ENCODE measurements at places on chromosomes 1 and 21. TPM values are rescaled to one million over a fixed set of nuclear protein-coding genes. Genes with fewer than 3 reads are reported as not detected.

Gene FAM43B
- total RNA-seq, result not detected

Gene CSMD2
- total RNA-seq, result not detected

Gene LGR6
- not detected for total RNA-seq

Gene PLA2G2D
- not detected for total RNA-seq

Gene CD55
- total RNA-seq, result 85.5 TPM

Gene ADAM30
- not detected for total RNA-seq

Gene FNBP1L
- not detected for total RNA-seq

Gene GBP6
- total RNA-seq, result 0.16 TPM

Gene PLPPR4
- not detected for total RNA-seq

- H3K4me1 ChIP-seq, result peaks cover 16% of the 10 kb centered on the region
- H3K36me3 ChIP-seq, result peaks cover 10% of the 10 kb centered on the region
- H3K4me3 ChIP-seq, result no peak overlapping the region
- no peak overlapping the region for H3K27ac ChIP-seq
- no peak for DNase-seq
- no peaks in the 10 kb centered on the region for H3K27me3 ChIP-seq
Observed at GRCh38 chr1:42014823-42015222, 96.1 kb upstream of the HIVEP3 start.

DNA sequence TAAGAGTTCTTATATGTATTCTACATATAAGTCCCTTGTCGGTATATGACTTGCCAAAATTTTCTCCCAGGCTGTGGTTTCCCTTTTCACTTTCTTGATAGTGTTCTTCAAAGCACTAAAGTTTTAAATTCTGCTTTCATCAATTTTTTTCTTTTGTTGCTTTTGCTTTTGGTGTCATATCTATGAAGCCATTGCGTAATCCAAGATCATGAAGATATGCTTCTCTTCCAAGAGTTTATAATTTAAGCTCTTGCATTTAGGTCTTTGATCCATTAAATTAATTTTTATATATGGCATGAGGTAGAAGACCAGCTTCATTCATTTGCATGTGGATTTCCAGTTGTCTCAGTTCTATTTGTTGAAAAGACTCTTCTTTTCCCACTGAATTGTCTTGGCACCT, 22.2 kb downstream of the DESI2 start:
- no peak overlapping the region for H3K4me3 ChIP-seq
- H3K27ac ChIP-seq, result no peak overlapping the region
- DNase-seq, result no peak
- no peaks in the 10 kb centered on the region for H3K27me3 ChIP-seq
- peaks cover 44% of the 10 kb centered on the region for H3K36me3 ChIP-seq

- no peaks in the 10 kb centered on the region for H3K36me3 ChIP-seq
- DNase-seq, result no peak
- no peak overlapping the region for H3K4me3 ChIP-seq
- no peaks in the 10 kb centered on the region for H3K4me1 ChIP-seq
- no peak overlapping the region for H3K27ac ChIP-seq
Observed at GRCh38 chr1:192633533-192634253, 2.3 kb upstream of the RGS13 start.

GRCh38 chr1:160227034-160227433, 21.9 kb downstream of the PEA15 start:
- H3K27me3 ChIP-seq, result no peaks in the 10 kb centered on the region
- H3K4me3 ChIP-seq, result no peak overlapping the region
- no peak for DNase-seq
- H3K36me3 ChIP-seq, result peaks cover 51% of the 10 kb centered on the region
- no peaks in the 10 kb centered on the region for H3K4me1 ChIP-seq
- H3K27ac ChIP-seq, result no peak overlapping the region

GRCh38 chr1:153697191-153698019, 18.9 kb downstream of the NPR1 start:
- no peaks in the 10 kb centered on the region for H3K27me3 ChIP-seq
- no peaks in the 10 kb centered on the region for H3K36me3 ChIP-seq
- H3K4me3 ChIP-seq, result no peak overlapping the region
- no peak for DNase-seq
- no peak overlapping the region for H3K27ac ChIP-seq
- H3K4me1 ChIP-seq, result peaks cover 2% of the 10 kb centered on the region

GRCh38 chr21:32448803-32449594, 36.5 kb downstream of the EVA1C start:
- no peaks in the 10 kb centered on the region for H3K4me1 ChIP-seq
- no peak for DNase-seq
- H3K27ac ChIP-seq, result no peak overlapping the region
- no peak overlapping the region for H3K4me3 ChIP-seq
- H3K36me3 ChIP-seq, result peaks cover 2% of the 10 kb centered on the region

DNA sequence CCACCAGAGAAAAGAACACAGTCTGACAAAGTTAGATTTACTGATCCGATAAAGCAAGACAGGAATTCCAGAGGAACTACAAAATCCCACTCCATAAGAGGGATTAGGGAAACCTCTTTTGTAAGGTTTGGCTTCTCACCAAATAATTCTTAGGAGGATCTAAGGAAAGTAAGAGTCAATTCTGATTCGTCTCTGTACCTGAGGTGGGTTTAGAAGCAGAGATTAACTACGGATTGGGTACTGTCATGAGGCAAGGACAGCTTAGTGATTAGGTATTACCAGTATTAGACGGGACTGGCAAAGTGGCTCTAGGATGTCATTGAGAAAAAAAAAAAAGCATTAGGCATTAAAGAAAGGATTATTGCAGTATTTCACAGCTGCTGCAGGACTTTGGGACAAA, 371.7 kb upstream of the BRINP3 start:
- H3K27me3 ChIP-seq, result no peaks in the 10 kb centered on the region
- H3K27ac ChIP-seq, result no peak overlapping the region
- H3K4me3 ChIP-seq, result no peak overlapping the region
- H3K36me3 ChIP-seq, result no peaks in the 10 kb centered on the region
- DNase-seq, result no peak

- H3K4me3 ChIP-seq, result peak overlapping the region; percentile 44
- H3K27ac ChIP-seq, result peak overlapping the region; percentile 86
- no peaks in the 10 kb centered on the region for H3K27me3 ChIP-seq
- no peaks in the 10 kb centered on the region for H3K36me3 ChIP-seq
- peak; percentile 66 for DNase-seq
Observed at GRCh38 chr1:41683681-41684500, 199.4 kb upstream of the EDN2 start.

- peaks cover 2% of the 10 kb centered on the region for H3K27me3 ChIP-seq
- H3K4me1 ChIP-seq, result no peaks in the 10 kb centered on the region
- H3K4me3 ChIP-seq, result no peak overlapping the region
Observed at GRCh38 chr1:232193451-232193783, 436.5 kb downstream of the SIPA1L2 start.

DNA sequence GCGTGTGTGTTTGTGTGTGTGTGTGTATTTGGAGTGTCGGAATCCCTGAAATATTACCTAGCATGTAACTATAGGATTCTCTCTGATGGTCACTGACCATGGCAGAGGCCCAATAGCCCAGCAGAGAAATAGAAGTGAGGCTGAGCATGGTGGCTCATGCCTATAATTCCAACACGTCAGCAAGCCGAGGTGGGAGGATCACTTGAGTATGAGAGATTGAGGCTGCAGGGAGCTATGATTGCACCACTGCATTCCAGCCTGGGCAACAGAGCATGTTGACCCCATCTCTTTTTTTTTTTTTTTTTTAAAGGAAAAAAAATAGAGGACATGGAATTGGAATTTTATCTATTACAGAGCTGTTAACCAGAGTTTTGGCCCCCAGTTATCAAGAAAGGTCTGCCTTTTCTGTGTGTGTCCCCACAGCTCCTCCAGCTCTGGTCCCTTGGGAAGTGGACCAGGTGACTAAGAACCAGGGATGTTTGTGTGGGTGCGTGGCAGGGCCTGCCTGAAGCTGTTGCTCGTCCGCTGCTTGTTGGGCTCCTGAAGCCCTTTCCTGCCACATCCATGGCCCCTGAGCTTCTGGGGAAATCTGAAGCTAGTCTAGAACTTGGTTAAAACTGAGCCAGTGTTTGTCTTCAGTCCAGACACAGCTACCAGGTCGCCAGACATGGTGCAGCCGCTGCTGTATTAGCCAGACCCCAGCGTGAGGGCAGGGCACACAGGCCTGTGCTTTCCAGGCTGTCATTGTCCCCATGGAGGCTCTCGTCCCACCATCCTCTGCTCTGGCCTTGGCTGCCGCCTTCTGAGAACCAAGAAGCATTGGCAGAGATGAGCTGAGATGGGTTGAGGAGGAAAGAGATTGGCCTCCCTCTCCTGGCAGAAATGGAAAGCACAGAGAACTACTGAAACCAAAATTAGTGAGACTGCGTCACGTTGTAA, 25.5 kb downstream of the CAPN9 start:
- no peak overlapping the region for H3K27ac ChIP-seq
- no peak overlapping the region for H3K4me3 ChIP-seq
- no peaks in the 10 kb centered on the region for H3K36me3 ChIP-seq

DNA sequence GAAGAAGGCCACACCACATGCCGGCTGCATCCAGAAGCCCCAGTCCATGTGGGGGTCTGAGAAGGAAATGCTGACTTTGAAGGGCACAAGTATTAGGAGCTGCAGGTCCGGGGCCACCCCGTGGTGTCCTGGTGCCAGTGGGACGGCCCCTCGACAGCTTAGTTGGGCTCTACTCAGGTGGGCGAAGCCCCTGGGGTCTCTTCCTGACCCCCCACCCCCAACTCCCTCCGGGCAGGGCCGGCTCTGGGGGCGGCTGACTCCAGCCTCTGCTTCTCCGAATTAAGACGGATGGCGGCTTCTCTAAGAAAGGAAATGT, 62.1 kb upstream of the TTC34 start:
- no peaks in the 10 kb centered on the region for H3K4me1 ChIP-seq
- no peaks in the 10 kb centered on the region for H3K27me3 ChIP-seq
- no peak overlapping the region for H3K4me3 ChIP-seq

GRCh38 chr1:5983361-5984103, 8.7 kb downstream of the NPHP4 start:
- no peak overlapping the region for H3K4me3 ChIP-seq
- DNase-seq, result no peak
- H3K27me3 ChIP-seq, result no peaks in the 10 kb centered on the region
- H3K4me1 ChIP-seq, result peaks cover 15% of the 10 kb centered on the region

DNA sequence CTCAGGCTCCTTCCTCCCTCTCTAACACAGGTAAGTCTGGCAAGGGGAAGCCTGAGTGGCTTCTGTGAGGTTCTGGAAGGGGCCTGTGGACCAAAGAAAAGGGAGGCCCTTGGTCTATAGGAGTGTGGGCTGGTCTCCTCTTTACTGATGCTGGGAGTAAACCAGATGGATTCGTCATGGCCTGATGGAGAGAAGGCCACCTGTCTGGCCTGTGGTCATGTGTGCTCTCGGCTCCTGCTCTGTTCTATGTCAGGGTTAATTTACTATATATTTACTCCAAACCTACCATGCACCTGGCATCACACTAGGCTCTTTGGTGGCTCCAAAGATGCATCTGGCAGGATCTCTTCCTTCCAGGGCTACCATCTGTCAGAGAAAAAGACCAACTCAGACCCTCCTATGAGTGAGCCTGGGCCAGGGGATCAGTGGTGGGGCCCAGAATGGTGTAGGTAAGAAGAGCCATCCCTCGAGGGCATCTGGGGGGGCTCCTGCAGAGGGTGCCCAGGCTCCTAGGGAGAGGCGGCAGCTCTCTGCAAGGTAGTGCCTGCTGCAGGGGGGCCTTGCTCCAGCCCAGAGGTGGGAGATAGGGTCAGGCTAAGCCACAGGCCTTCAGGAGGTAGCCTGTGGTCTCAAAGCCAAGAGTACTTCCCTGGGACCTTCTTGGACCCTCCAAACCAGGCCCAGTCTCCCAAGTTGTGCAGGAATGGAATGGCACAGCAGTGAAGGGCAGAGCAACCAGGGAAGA, 68.2 kb upstream of the SELENON start:
- no peak for DNase-seq
- peaks cover 3% of the 10 kb centered on the region for H3K36me3 ChIP-seq
- peak overlapping the region; percentile 63 for H3K27ac ChIP-seq
- peaks cover 27% of the 10 kb centered on the region for H3K4me1 ChIP-seq
- H3K4me3 ChIP-seq, result no peak overlapping the region

GRCh38 chr1:158093376-158093775, 87.3 kb upstream of the CD1D start:
- no peaks in the 10 kb centered on the region for H3K27me3 ChIP-seq
- H3K36me3 ChIP-seq, result no peaks in the 10 kb centered on the region

GRCh38 chr1:20259646-20260045, 31.0 kb upstream of the VWA5B1 start:
- no peak overlapping the region for H3K27ac ChIP-seq
- H3K4me1 ChIP-seq, result no peaks in the 10 kb centered on the region
- H3K36me3 ChIP-seq, result no peaks in the 10 kb centered on the region
- DNase-seq, result no peak
- peaks cover 18% of the 10 kb centered on the region for H3K27me3 ChIP-seq

- H3K4me3 ChIP-seq, result no peak overlapping the region
- H3K4me1 ChIP-seq, result peaks cover 2% of the 10 kb centered on the region
- no peaks in the 10 kb centered on the region for H3K36me3 ChIP-seq
- no peak overlapping the region for H3K27ac ChIP-seq
- no peaks in the 10 kb centered on the region for H3K27me3 ChIP-seq
- peak; percentile 22 for DNase-seq
Observed at GRCh38 chr1:237864338-237865244, 26.1 kb downstream of the ZP4 start.

GRCh38 chr21:41361786-41362604, at the start of gene MX2:
Gene MX2, plus strand, starts transcription at chr21:41362027. Its CDS starts 14,880 bp downstream, at chr21:41376907.
- no peaks in the 10 kb centered on the region for H3K27me3 ChIP-seq
- peak; percentile 91 for DNase-seq
- H3K4me3 ChIP-seq, result peak within 1 kb of the TSS; percentile 89
- peak within 1 kb of the TSS; percentile 100 for H3K27ac ChIP-seq
- H3K36me3 ChIP-seq, result peaks cover 36% of the 10 kb centered on the region
- peaks cover 76% of the 10 kb centered on the region for H3K4me1 ChIP-seq

DNA sequence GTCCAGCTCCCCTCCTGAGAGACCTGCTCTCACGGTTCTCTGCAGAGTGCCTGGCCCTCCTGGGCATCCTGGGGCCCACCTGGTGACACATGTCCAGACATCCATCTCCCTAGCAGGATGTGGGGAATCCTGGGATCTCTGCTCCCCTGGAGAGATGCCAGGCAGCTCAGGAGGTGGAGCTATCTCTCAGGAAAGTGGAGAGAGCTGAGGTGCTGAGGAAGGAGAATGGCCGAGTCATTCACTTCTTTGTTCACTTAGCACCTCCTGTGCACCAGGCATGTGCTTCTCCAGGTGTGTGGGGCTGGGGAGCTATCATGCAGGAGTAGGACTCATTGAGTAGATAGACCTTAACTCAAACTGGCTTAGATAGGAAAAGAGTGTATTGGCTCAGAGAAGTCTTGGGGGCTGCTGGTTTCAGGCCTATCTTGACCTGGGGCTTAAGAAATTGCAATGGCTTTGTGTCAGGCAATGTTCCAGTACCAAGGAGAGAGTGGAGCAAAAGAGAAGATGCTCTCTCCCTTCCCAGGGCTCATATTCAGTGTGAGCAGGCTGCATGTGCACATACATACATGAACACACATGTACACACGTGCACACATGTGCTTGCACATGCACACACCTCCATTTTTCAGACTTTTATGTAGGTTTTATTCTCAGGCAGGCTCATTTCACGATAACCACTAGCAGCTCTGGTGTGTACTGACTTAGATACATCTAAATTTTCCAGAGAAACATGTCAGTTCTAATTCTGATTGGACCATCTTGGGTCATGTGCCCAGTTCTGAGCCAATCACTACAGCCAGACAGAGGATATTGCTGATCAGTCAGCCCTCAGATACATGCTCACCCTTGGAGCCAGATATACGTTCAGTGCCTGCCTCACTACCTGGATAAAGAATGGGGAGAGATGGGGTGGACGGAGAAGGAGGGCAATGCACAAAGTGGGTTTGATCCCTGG, 437.6 kb downstream of the PTPRU start:
- H3K27me3 ChIP-seq, result no peaks in the 10 kb centered on the region
- no peaks in the 10 kb centered on the region for H3K4me1 ChIP-seq
- H3K4me3 ChIP-seq, result no peak overlapping the region

All from activated CD8-positive, alpha-beta T cell treated with anti-CD3 and anti-CD28 coated beads, Interleukin-2, amount 10 ng/mL, durations not matched to agents 7 days and 5 days (primary cell).